ENCODE measurements at places on chromosomes 2 and 18. TPM values are rescaled to one million over a fixed set of nuclear protein-coding genes. Genes with fewer than 3 reads are reported as not detected.

The AUP1 gene
- total RNA-seq, result 104 TPM

The VAMP8 gene
- 6.2 TPM for total RNA-seq

The SULT1C2 gene
- total RNA-seq, result not detected

The SPATA3 gene
- total RNA-seq, result not detected

The SFT2D3 gene
- 2.6 TPM for total RNA-seq

The RPS27A gene
- total RNA-seq, result 578 TPM

The NAT8 gene
- total RNA-seq, result not detected

The C2orf78 gene
- not detected for total RNA-seq

The TBR1 gene
- total RNA-seq, result not detected

The FKBP7 gene
- total RNA-seq, result 7.3 TPM

The ANKRD62 gene
- total RNA-seq, result not detected

The TNFAIP6 gene
- 0.13 TPM for total RNA-seq

The SIX3 gene
- not detected for total RNA-seq

The TGIF1 gene
- 75.6 TPM for total RNA-seq

The LPIN2 gene
- total RNA-seq, result 38.6 TPM

The ITGA6 gene
- 414 TPM for total RNA-seq

The TMEM17 gene
- total RNA-seq, result 0.65 TPM

The NEU4 gene
- not detected for total RNA-seq

The PPP1R7 gene
- total RNA-seq, result 39.6 TPM

The POTEI gene
- 0.16 TPM for total RNA-seq

The RGPD4 gene
- total RNA-seq, result not detected

The ITGB6 gene
- not detected for total RNA-seq

The MYOM1 gene
- 8.1 TPM for total RNA-seq

The TMEM247 gene
- not detected for total RNA-seq

The GKN1 gene
- not detected for total RNA-seq

The SALL3 gene
- total RNA-seq, result not detected

The PLEK gene
- total RNA-seq, result 0.16 TPM

The MAL gene
- not detected for total RNA-seq

The DUSP19 gene
- 1.8 TPM for total RNA-seq

The ALPG gene
- total RNA-seq, result not detected

The TFPI gene
- total RNA-seq, result 107 TPM

The PIGN gene
- total RNA-seq, result 26.2 TPM

The CREG2 gene
- total RNA-seq, result 0.65 TPM

The B3GNT7 gene
- under 0.01 TPM for total RNA-seq

The FASTKD2 gene
- total RNA-seq, result 21.0 TPM

The IL36G gene
- total RNA-seq, result not detected

The ME2 gene
- 55.8 TPM for total RNA-seq

The AQP4 gene
- not detected for total RNA-seq

The WDFY1 gene
- 161 TPM for total RNA-seq

The EFR3B gene
- 0.49 TPM for total RNA-seq

The PIEZO2 gene
- total RNA-seq, result 270 TPM

The CEP76 gene
- 12.5 TPM for total RNA-seq

The ZC3H6 gene
- 2.2 TPM for total RNA-seq

The RASGRP3 gene
- 92.1 TPM for total RNA-seq

The PPP1R1C gene
- total RNA-seq, result 0.25 TPM

The KCNK3 gene
- total RNA-seq, result not detected

The UGT1A4 gene
- not detected for total RNA-seq

The NTSR2 gene
- not detected for total RNA-seq

The INHA gene
- not detected for total RNA-seq

The MDH1B gene
- total RNA-seq, result 0.19 TPM

The MYL12A gene
- 1,357 TPM for total RNA-seq

The TEKT4 gene
- total RNA-seq, result not detected

The GPR75 gene
- 3.5 TPM for total RNA-seq

The TNFRSF11A gene
- total RNA-seq, result 4.4 TPM

The DPYSL5 gene
- not detected for total RNA-seq

The EMILIN1 gene
- total RNA-seq, result 2.3 TPM

The GREB1 gene
- not detected for total RNA-seq

Measured in bladder microvascular endothelial cell (primary cell).